Fibroblast of the aortic adventitia (primary cell): ENCODE measurements at places on chromosomes 1 and 21. TPM values are rescaled to one million over a fixed set of nuclear protein-coding genes. Genes with fewer than 3 reads are reported as not detected.

GLMP gene
- total RNA-seq: 62.4 and 71.5 TPM in 2 replicates

- no peak for DNase-seq
Observed at GRCh38 chr21:32894321-32894720, 122.8 kb upstream of the PAXBP1 start.

GRCh38 chr1:229951856-229952534, 115.0 kb upstream of the GALNT2 start:
- no peak for DNase-seq

- DNase-seq: no peak
Observed at GRCh38 chr1:67306547-67306946, 1.1 kb upstream of the IL12RB2 start.

SPAG17 gene
- total RNA-seq: 0.09 TPM in 1 of 2 replicates, not detected in the other
